ENCODE measurements at places on chromosomes 5 and 9.

DNA sequence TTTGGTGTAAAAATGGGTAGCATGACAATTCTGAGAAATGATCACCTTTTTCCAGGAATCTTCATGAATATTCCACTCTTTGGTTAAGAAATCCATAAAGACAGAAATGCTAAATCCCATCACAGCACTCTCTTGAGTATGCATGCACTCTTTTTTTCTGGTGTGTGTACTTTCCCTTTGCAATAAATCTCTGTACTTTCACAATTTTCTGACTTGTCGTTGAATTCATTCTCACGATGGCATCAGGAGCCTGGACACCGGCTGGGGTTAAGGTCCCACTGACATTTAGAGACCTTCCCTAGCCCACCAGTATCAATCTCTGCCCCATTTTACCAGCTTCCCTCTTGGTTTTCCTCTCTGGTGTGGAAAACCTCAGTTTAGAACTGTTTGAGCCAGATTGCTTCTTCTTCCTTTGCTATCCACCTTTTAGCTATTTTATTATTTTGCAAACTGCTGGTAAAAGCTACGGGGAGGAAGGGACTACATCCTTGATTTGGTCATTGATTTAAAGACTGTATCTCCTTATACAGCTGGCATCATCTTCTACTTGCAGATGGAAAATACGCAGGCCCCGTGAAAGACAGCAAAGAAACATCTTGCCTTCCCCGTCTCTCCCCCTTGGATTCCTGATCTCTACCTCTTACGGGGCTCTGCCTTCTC lies 59.9 kb upstream of the ZFR start:
- no peak for DNase-seq

DNA sequence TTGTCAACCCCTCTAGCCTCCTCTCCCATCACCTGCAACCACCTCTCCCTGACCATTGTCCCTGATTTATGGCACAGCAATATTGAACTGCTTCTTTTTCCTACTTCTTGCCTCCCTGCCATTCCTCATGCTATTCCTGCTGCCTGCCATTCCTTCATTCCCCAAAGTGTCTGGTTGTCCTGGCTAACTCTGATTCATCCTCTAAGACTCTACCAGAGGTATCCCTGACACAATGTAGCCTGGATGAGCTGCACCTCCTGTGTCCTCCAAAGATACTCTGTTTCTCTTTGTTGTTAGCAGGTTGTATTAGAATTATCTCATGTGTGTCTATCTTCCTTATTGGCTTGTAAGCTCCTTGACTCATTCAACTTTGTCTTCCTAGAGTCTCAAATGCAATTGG lies 53.5 kb upstream of the PTPN3 start:
- no peak for DNase-seq

DNA sequence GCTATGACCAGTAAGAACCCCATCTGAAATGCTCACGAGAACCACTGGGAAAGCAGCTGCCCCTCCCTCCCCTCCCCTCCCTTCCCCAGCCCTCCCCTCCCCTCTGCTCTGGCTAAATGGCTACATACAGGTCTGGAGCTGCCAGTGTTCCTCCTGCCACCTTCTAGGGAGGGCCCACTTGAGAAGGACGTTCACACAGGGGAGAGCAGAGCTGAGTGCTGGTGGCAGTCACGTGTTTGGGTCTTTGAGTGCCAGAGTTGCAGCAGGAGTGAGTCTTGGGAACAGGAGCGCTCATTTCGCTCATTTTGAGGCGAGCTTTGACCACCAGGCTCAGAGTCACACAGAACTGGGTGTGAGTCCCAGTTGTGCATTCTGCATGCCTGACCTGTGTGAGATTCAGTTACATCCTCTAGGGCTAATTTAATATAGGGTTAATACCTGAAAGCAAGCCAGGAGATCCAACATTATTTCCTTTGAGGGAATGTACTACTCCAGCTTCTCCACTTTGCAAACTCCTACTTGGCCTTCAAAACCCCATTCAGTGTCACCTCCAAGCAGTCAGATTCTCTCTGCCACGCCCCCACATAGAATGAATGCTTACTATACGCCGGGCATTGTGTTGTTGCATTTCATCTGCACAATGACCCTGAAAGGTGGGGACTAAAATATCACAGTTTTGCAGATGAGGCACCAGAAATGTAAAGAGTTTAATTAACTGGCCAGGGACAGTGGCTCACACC lies 25.1 kb downstream of the CPLX2 start:
- DNase-seq, result no peak

DNA sequence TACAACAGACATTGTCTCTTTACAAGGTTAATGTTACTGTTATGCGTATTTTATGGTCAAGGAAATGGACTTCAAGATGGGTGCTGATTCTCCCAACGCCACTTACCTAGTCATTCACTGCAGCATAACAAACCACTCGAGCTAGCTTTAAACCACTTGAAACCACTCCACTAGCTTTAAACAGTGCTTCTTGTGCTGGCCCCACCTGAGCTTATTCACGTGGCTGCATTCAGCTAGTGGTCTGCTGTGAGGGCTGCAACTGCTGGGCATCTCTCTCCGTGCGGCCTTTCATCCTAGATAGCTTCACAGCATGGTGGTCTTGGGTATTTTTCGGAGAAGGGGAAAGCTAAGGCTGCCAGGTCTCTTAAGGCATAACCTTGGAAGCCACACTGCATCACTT lies 3.5 kb upstream of the HRH2 start:
- no peak for DNase-seq

DNA sequence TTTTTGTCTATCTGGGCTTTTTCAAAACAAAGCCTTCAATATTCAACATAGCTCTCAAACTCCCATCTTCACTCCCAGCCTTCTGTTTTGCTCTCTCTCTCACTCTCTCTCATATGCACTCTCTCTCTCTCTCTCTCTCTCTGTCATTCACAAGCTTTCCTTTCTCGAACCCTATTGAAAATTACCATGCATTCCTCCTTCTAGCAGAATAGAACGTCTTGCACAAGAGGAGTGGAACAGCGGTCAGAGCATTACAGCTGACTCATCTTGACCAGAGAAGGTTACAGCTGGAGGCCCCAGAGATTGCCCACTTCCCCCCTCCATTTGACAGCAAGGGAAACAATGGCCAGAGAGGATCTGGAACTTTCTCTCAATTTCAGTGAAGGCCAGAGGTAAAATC lies 51.0 kb upstream of the LIFR start:
- DNase-seq, result no peak

DNA sequence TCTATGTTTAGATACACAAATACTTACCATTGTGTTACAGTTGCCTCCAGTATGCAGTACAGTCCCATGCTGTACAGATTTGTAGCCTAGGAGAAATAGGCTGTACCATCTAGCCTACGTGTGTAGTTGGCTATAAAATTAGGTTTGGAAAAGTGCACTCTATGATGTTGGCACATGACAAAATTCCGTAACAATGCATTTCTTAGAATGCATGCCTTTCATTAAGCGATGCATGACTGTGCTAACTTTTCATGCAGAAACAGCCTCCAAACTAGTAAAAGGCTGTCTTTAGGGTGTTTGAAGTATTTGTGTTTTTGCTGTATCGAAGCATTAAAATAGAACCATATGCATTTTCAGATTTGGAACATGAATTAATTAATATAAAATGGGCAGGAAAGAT lies 157.9 kb downstream of the RMI1 start:
- DNase-seq, result no peak

DNA sequence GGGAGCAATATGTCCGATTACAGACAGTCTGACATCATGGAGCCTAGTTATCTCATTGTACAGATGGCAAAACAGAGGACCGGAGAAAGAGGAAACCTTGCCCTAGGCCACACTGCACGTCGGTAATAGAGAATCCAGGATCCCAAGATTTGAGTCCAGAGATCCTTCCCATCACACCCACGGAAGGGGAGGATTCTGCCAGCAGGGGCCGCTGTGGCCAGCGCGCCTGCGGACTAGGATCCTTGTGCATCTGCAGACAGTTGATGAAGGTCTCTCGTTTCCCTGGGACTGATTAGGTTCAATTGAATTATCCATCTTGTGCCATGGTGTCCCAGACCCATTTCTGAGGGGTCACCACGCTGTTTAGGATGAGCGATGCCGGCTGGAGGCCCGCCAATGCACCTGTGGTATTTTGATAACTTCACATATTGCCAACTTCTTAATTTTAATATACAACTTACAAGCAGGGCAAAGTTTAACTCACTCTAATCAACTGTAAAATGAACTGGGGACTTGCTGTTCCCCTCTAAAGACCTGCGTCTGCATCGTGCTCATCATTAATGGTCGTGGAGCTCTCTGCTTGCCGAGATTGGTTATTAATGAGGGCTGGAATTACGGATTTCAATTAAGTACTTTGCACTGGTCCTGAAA lies 592.7 kb upstream of the BRINP1 start:
- no peak for DNase-seq

GRCh38 chr9:18684593-18685317 lies 210.8 kb downstream of the ADAMTSL1 start:
- DNase-seq, result no peak

- no peak for DNase-seq
Measured at GRCh38 chr5:177378884-177379883, 5.0 kb upstream of the SLC34A1 start.

DNA sequence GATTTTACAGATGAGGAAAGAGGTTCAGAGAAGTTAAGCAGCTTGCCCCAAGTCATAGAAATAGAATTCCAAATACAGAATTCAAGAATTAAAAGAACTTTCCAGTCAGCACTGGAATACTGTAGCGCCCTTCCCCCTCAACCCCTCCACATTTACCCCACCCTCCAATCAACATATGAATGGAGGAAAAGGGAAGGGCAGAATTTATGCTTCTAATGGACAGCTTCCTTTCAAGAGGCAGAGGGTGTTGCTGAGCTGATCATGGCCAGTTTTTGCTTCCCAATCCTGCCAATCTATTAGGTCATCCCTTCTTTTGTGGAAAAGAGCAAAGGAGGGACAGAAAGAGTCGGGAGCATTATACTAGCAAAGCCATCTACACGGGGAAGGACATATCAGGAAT lies 39.1 kb upstream of the ANKRD31 start:
- no peak for DNase-seq

DNA sequence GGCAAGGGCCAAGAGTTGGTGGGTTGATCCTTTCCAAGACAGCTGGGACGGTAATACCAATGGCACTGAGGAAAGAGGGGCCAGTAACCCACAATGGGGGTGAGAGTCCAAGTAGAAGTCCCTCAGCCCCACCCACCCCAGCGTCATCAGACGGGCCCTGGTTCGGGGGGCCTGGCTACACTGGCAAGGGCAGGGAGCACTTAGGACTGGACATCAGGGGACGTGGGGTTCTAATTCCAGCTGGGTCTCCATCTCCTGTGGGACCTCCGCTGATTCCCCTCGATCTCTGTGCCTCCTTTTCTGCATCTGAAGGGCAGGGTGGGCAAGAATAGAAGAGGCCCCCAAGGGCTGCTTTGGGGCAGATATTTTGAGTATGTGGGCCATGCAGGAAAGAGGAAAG lies 53.5 kb upstream of the FCN1 start:
- no peak for DNase-seq

DNA sequence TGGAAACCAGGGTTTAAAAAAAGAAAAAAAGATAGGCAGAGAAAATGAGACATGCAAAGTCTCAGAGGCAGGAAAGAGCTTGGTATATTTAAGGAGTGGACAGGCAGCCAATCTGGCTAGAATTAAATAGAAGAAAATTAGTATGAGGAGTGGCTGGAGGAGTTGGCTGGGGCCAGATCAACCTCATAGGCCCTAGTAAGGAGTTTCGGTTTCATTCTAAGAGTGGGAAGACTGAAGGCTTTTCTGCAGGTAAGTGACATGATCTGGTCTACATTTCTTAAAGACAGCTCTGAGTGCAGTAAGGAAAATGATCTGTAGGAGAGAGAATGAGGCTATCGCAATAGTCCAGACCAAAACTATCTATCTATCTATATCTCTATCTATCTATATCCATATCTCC lies 27.5 kb downstream of the ADRB2 start:
- DNase-seq, result no peak

All from stimulated activated CD4-positive, alpha-beta T cell treated with anti-CD3 and anti-CD28 coated beads, TNF-alpha, amount 100 ng/mL, for 48 hours (primary cell).